Activated CD4-positive, alpha-beta T cell treated with anti-CD3 and anti-CD28 coated beads, Interleukin-2, amount 50 U/mL, for 24 hours (primary cell): ENCODE measurements at places on chromosomes 2 and 18.

DNA sequence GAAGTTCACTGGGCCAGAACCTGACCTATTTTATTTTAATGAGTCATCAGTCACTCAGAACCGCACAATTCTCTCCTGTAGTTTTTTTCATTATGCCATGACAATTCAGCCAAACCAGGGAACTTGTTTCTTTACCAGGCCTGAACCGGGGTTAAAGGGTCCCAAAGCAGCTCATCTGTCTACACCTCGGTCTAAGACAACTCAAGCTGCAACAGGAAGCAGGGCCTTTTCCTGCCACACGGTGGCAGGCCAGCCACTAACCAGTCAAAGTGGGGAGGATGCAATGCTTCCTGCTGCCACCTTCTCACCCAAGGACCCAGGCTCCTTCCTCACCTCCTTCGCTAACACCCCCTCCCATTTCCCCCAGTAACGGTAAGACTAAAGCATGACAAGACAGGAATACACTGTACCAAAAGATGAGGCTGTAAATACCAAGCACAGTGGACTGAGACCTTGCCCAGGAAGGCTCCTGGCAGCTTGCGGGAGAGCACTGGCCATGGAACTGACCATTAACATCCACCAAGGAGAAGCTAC lies 56.7 kb upstream of the ACKR3 start:
- DNase-seq = peak; percentile 48

- DNase-seq = no peak
Observed at GRCh38 chr18:48952287-48953103, 1.7 kb upstream of the SMAD7 start.

- DNase-seq = no peak
Observed at GRCh38 chr2:30768036-30768686, 39.1 kb downstream of the CAPN13 start.

- DNase-seq = no peak
Observed at GRCh38 chr2:9980520-9980919, 29.0 kb downstream of the GRHL1 start.
